ENCODE measurements at places on chromosomes 5 and 9.

- DNase-seq = no peak
Observed at GRCh38 chr9:125948887-125949596, 201.9 kb downstream of the PBX3 start.

- DNase-seq = no peak
Observed at GRCh38 chr9:125522328-125522725, 184.7 kb downstream of the MAPKAP1 start.

DNA sequence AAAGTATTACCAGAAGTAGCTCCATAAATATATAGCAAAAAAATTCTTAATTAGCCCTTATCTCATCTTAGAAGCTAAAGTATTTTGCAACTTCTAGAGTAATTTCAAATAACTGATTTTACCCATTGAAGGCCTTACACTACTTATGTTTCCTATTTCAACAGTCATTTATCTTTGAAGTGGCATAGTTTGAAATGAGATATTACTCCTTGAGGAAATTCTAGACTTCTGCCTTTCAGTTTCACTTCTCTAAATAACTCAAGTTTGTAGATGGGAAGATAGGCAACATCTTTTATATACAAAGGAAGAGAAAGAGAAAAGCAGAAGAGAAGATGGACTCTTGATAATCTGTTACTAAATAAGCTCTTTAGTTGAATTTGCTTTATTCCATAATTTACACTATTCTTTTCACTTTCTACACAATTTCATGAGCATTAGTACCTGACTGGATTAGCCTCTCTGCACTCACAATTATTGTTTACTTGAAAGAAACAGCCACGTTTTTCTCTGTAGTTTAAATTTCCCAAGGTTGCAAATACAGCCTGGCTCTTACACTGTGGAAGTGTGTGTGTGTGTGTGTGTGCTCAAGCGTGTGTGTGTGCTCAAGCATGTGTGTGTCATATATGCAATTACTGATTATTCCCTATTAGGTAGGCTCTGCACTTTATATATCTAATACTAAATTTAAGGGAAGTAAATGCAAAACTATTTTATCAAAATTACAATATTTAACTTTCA is 60.6 kb upstream of the EMB start:
- DNase-seq = peak; percentile 72

- no peak for DNase-seq
Observed at GRCh38 chr5:139680368-139681111, 32.4 kb downstream of the CXXC5 start.

- DNase-seq = no peak
Observed at GRCh38 chr9:38278457-38278856, 114.0 kb upstream of the ALDH1B1 start.

DNA sequence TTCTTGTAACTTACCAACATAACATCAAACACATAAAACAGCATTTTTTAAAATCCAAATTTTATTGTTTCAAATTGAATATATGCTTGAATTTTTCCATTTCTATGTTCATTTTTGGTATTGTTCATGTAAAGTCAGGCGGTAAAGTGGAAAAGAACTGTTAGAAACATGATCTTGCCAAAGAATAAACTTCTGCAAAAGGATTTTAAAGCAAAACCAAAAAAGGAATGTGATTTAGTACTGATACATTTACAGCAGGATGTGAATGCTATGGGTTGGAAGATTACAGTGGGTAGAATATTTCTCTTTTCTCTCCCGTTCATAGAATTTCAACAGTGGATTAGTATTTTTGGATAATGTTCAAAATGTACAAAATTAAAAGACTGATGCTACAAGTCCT is 277.2 kb upstream of the MPDZ start:
- DNase-seq = no peak

DNA sequence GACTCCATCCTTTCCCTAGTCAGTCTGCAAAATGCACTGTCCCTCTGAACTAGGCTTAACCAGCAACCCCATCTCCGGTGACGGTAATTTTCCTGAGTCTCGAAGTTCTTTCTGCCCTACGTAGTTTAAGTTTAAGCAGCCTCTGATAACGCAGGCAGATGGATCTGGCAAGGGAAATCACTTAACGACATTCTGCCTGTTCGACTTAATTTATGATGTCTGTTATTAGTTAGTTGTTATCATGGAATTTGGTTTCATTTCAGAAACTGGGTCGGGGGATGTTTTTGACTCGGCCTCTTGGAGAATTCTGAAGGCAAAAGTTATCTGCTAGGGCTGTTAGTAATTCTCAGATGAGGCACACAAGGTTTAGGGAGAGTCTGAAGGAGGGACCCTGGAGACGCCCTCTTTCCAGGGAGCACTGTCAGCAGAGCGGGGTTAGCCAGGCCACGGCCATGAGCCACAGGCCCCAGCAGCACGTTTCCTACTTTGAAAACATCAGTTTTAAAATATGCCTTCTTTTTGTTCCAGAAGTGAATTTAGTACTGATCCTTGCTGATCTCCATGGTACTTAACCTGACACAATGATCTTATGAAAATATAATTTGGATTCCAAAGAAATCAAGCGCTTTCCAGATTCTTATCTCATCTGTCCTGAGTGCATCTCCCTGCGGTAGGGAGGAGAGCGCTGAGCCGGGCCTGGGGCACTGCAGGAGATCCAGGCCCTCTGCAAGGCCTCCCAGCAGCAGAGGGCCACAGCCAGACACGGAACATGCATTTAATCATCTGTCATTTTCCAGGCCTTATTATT is 171.0 kb upstream of the OTULINL start:
- no peak for DNase-seq

DNA sequence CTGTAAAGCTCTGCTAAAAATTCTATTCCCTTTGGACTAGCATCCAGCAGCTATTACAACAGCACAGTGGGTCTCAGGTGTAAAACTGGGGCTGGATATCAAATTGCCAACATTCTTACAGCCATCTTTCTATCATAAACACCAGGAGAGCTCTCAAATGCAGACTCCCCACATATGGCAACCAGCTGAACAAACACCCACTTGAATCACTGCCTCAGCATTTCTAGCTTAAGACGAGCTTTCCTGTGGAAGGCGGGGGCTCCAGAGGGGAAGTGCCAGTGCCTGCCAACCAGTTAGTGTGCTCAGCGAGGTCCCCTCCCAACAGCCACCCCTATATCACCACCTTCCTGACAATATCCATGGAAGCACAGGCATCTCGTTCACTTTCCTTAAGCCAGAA is 62.2 kb downstream of the IPPK start:
- DNase-seq = no peak

DNA sequence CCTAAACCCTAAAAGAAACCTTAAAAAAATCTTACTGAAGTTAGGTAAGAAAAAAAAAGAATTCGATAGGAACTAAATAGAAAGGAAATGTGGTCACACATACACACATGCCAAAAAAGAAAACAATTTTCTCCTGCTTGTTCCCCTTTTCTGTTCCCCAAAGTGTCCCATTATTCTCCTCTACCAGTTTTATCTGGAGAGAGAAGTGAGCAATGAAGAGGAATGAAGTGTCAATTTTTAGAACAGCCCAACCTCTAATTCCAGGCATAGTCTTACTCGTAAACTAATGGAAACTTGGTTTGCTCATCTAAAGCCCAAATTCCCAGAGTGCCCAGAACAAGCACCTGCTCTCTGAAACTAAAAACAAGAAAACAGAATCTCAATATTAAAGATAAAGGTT is 26.1 kb downstream of the AP3B1 start:
- peak; percentile 57 for DNase-seq

- DNase-seq = no peak
Observed at GRCh38 chr5:34053571-34054399, 10.8 kb upstream of the C1QTNF3 start.

GRCh38 chr9:114046875-114047274 is 31.2 kb downstream of the AMBP start:
- DNase-seq = no peak

DNA sequence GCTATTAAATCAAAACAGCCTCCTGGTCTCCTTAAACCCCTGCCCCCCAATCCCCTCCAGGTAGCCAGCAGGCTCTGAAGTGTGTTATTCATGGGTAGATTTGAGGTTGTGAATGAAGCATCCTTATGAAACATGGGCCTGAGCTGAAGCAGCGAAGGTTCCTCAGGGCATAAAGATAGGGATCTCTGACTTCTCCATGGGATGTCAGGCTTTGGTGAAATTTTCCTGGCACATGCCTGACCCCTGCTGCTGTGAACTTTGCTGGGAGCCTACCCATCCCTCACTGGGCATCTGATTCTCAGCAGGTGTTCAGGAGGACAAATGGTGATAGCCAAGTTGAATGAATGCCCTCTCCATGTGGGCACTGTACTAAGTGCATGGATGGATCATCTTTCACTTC is 250.3 kb downstream of the ASTN2 start:
- DNase-seq = no peak

DNA sequence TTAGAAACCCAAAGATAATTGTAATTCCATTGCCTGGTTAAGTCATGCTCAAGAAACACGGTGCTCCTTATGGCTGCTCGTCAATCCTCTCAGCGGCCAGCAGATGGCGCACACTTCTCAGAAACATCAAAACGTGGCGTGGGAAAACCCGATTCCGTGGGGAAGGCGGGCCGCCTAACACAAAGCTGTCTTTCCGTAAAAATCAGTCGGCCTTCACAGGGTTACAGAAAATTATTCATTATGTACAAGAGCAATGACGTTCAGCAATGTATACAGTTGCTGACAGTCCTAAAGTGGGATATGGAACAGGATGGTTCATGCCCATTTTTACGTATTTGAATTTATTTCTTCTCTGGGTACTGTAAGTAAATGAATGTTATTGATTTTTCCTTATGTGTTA is 83.5 kb downstream of the PDE4D start:
- DNase-seq = peak; percentile 69

DNA sequence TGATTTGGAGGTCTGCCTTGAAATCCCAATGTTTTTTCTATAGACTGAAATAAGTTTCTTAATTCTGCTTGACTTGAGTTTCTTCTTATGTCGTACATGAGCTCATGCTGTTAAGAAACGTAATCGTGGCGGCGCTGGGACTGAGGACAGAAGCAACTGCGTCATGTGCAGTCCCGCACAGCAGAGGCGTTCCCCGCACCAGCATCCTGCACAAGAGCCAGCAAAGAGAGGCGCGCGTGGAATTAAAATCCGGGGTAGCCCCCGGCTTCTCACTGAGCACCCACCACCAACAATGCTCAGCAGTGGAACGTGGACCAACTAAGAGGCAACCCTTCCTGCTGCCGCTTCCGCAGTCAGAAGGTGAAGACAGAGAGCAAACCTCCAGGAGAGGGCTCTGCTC is 496.2 kb upstream of the ADAMTS16 start:
- no peak for DNase-seq

DNA sequence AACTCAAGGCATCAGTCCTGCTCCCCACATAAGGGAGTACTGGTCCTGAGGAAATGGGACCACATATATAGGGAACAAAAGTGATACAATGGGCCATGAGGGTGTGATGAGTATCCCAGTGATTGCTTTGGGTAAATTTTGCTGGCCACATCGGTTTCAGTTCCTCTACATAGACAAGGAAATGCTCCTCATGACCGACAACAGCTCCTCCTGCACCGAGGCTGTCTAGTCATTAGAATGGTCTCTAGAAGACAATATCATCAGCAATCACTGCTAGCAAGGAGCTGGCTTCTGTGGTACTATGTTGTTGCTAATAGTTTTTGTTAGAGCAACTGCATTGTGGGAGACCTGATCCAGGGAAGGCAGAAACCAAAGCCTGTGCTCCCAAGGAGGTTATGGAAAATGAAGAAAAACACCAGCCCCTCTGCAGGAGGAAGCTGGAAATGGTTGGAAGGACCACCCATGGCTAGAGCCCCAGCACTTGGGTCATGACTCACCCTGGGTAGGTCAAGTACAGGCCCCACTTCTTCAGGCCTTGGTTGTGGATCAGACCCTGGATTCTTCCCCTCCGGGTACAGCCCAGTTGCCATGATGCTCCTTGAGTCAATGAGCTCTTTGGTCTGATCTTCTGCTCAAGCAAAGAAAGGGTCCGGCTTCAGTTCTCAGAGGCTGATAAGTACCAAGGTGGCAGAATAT is 3.4 kb upstream of the CTSL start:
- no peak for DNase-seq

GRCh38 chr9:114829574-114830440 is 24.0 kb upstream of the TNFSF15 start:
- no peak for DNase-seq

Data from KBM-7 (cell line).